ENCODE measurements at places on chromosomes 5 and 9.

GRCh38 chr5:17788351-17788750 is 154.1 kb downstream of the TAF11L14 start:
- no peak for DNase-seq

GRCh38 chr5:111722140-111722539 is 34.9 kb downstream of the NREP start:
- no peak for DNase-seq

DNA sequence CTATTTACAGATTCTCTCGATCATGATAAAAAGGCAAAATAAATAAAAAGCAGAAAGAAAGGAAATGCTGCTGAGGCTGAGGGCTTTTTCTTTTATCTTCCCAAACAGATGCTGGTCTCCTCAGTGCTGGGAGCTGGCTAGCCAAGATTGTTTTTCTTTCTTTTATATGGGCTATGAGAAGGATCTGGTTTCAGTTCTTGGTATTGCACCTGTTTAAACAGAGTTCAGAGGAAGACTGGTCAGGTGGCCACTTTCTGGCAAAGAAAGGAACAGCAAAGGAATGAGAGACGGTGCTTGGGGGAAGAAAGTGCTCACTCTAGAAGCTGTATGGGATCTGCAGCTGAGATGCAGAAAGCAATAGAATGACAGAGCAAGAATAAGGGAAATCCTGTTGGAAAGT is 88.9 kb downstream of the SLF1 start:
- no peak for DNase-seq

DNA sequence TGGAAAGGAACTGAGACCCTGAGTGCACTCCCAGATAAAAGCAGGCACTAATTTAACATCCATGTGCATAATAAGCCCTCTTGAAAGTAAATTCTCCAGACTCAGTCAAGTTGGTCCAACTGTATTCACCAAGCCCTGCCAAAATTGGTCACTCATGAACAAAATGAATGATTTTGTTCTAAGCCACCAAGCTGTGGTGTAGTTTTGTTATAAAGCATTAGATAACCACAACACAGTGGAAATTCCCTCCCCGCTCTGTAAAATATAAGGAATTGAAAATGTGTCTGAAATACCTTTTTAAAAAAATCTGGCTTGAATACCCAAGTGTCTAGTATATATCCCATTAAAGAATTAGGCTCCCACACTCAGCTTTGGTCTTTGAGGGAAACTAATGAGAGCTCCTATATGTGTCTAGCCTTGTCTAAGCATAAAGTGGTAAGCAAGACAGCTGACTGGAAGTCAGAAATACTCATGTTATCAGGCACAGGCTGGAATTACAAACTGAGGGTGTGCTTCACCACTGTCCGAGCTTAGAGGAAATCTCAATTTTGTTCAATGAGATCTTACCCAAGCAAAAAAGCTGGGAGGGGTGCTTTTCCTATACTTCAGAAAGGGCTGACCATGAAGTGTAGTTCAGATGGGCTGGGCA is 33.2 kb downstream of the IDNK start:
- no peak for DNase-seq

- DNase-seq, result peak; percentile 73
Measured at GRCh38 chr5:159878988-159879471, 37.3 kb upstream of the ADRA1B start.

DNA sequence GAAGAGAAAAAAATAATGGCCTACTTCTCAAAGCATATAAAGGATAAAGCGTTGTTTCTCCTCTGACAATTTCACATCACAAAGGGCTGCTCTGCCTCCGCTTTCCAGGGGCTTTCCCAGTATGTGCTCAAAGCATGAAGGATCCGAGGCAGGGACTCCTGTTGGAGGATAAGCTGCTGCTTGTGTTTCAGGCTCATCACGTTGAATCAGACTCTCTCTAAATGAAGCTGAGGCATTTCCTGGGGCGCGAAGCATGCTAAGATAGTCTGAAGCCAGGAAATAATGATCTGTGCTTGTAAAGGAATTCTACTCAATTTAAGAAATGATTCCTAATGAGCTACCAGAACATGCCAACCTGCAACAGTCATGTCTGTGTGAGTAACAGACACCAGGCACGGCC is 97.5 kb downstream of the MARCHF11 start:
- no peak for DNase-seq
